ENCODE measurements at places on chromosomes 6 and 20.
A peak's percentile ranks its signal among the peaks of the same experiment; 100 is the strongest.

- DNase-seq, result no peak
Measured at GRCh38 chr6:146359131-146359530, 184.5 kb upstream of the RAB32 start.

GRCh38 chr20:4326195-4327065 is 311.1 kb upstream of the RNF24 start:
- no peak for DNase-seq

- DNase-seq, result no peak
Measured at GRCh38 chr6:40247516-40248115, 313.4 kb upstream of the MOCS1 start.

- DNase-seq, result no peak
Measured at GRCh38 chr6:41437604-41438003, 102.2 kb downstream of the NCR2 start.

DNA sequence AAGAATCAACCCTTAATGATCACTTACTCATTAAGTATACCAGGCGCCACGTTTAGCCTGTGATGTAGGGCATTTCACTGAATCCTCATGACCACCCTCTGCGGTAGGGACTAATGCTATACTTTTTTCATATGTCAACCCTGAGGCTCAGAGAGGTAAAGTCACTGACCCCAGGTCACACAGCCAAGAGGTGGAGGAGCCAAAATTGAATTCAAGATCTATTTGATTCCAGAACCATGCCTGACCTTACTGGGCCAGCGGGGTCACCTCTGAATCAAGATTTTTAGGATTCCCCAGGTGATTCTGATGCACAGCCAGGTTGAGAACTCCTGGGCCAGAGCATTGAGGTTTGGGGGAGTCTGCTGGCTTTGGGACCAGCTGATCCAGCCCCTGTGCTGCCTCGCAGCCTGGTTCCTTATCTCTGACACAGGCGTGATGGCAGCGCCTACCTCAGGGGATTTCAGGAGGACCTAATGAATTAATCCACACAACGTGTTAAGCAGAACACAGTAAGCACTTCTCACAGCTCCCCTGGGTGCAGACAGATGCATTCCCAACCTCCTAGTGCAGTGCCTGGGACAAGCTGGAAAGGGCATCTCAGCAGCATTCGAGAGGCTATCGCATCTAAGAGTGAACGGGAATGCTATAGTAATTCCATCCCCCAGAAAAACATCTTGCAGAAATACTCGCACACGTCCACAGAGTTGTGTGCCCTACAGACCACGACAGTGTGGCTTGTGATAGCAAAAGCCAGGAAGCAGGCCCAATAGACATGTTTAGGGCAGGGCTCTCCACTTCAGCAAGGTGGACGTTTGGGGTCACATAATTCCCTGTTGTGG is 101.4 kb upstream of the PTPN1 start:
- DNase-seq, result no peak

DNA sequence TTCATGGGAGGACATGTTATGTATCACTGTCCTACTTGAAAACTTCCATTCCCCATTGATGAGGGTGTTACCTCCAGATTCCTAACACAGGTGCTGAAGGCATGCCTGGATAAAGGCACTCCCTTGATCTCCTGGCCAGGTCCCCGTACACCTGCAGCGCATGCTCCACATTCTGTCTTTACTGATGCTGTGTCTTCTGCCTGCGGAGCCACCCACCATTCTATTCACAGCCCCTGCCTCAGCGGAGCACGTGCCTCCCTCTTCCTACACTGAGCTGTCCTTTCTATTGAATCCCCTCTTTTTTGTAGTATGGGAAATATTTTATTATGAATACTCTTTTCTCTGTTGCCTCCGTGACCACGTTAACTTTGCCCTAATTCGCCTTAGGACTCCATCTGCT is 25.0 kb downstream of the PTPN1 start:
- DNase-seq, result peak; percentile 9

DNA sequence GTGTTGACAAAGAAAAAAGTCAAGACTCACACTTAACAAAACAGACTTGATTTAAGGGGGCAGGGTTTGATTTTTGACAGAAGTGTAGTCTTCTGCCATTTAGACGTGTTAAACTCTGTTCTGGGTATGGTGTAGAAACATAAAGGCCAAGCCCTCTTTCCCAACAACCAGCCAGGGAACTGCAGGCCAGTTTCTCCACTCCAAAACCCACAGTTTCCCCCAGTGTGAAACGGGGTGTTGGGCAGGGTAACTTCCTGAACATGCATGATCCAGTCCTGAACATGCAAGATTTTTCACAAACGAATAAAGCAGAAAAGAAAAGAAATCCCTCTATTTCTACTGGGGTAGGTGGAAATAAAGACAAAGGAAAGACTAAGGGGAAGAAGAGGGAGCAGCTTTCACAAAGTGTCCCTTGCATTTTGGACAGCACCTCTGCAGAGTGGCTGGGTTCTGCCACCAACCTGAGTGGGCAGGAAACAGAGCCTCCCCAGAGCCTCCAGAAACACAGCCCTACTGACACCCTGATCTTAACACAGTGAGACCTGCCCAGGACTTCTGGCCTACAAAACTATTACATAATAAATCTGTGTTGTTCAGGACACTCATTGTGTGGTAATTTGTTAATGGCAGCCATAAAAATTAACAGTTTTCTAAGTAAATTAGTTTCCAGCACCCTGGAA is 7.5 kb downstream of the APMAP start:
- peak; percentile 35 for DNase-seq

- DNase-seq, result peak; percentile 20
Measured at GRCh38 chr6:37940074-37940847, 120.7 kb downstream of the ZFAND3 start.

DNA sequence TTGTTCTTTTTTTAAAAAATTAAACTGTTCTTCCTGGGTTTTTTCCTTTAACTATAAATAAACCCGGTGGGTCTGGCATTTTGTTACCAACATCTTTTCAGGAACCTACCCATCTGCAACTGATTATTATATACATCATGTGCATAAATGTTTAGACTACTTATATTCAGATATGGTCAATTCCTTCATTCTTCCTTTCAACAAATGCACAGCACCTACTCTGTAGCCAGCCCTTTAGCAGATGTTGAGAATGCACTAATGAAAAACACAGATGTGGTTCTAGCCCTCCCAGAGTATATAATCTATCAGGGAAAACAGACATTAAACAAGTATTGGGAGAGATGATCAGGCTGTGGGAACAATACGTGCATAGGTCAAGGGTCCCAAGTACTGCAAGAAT is 237.1 kb downstream of the UST start:
- no peak for DNase-seq

- DNase-seq, result no peak
Measured at GRCh38 chr6:56958481-56958880, 3.6 kb downstream of the BEND6 start.

- DNase-seq, result no peak
Measured at GRCh38 chr6:28436404-28436803, 6.9 kb downstream of the ZSCAN23 start.

DNA sequence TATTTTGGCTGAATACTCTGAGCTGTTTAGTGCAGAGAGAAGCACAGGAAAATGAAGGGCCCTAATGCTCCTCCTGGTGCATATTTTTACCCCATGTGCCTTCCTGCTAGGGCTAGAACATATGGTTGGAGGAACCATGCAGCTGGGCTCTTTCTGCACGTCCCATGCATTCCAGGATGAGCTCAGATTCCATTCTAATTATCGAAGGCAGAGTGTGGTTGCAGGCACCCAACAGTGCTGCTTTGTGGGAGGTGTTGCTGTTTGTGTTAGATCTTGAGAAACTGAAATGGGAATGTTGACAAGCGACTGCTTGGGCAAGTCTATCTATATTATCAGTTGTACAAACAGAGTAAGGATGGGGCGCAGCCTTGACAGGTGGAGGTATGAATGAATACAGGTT is 419.5 kb downstream of the DHX35 start:
- no peak for DNase-seq

GRCh38 chr6:25670793-25671513 is 18.9 kb downstream of the SCGN start:
- no peak for DNase-seq

GRCh38 chr6:42742116-42742894 is 3.6 kb downstream of the TBCC start:
- no peak for DNase-seq

DNA sequence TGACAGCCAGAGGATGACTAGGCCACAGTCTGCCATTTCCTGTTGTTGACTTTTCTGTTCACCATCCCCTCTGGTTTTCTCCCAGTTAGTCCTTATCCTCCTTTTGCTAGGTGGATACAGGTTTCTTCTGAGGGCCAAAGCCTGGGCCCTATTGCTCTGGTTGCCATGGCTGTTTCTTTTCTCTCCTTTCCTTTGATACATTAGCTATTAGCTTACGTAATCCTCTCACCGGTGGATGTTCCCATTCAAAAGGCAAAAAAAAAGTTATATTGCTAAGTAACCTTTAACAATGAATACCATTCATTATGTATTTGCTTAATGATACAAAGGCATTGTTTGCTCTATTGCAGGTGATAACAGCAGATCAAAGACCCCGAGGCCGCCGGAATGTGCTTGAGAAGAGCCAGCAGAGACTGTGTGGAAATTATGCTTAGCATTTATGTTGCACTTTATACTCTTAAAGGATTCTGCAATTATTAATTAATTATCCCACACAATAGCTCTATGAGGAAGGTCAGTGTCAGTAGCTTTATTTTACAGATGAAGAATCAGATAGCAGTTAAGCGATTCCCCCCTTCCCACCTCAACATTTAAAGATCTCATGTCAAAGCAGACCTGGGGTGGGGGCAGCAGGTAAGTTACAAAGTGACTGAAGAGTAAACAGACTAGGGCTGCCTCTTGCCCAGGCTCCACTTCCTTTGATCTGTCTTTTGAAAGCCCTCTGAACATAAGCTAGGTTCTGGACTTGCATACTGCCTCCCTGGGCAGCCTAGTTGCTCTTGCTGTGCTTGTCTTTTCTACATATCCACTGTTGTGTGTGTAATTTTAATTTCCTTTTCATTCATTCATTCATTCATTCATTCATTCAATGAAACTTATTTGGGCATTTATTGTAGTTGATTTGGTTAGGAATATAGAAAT is 14.5 kb upstream of the TFB1M start:
- no peak for DNase-seq

DNA sequence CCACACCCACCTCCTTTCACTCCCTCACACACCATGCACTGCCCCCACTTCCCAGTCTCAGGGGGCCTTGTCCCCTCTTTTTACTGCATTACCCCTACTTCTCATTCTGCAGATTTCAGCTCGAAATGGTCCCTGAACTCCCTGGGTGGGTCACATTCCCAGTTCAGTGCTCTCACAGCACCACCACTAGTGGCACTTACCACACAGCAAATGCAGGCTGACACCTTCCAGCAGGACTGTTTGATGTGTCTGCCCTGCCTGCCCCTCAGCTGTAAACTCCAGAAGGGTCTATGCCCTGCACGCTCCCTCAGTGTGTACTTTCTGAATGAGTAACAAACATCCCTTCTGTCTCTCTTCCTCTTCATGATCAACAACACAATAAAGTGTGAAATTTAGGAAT is 4.0 kb downstream of the DYNLT1 start:
- no peak for DNase-seq

DNA sequence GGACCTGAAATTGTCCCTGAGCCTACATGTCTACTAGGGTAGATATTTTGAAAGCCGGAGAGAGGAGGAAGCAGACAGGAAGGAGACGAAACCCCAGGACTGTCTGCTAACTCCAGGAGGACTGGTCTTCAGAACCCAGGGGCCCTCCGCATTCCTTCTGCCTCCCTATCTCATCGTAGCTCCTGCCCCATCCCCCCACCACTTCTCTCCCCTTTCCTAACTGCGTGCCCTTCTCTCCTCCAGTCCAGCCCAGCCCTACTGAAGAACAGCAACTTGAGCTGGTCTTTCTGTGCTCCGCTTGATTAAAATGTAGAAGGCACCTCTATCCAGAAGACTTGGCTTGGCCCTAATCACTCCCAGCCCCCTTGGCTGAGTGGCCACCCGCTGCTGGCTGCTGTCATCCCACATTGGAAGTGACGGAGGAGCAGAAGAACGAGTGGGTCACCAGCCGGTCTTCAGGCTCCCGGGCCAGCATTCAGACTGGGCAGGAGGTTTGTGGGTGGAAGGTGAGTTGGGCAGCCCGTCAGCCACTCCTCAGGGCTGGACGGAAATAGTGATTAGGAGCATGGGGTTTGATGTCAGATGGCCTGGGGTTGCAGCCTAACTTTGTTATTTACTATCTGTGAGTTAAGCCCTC is 28.8 kb upstream of the ANGPT4 start:
- DNase-seq, result no peak

DNA sequence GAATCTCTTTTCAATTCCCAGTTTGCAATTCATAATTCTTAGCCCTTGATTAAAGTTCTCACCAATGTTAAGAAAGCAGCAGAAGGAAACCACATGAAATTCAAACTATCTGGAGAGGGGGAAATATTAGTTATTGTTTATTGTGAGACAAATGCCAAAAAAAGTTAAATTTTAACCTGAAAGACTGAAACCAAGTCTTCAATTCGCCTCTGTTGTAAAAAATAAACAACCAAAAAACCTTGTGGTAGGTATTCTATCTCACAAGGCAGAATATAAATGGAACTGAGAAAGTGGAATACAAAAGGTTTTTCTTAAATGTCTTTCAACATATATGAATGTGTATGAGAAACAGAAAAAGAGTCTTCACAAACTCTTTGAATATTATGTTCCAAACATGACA is 24.8 kb downstream of the TMX4 start:
- no peak for DNase-seq

GRCh38 chr6:170230520-170231292 is 60.2 kb downstream of the DLL1 start:
- DNase-seq, result no peak

DNA sequence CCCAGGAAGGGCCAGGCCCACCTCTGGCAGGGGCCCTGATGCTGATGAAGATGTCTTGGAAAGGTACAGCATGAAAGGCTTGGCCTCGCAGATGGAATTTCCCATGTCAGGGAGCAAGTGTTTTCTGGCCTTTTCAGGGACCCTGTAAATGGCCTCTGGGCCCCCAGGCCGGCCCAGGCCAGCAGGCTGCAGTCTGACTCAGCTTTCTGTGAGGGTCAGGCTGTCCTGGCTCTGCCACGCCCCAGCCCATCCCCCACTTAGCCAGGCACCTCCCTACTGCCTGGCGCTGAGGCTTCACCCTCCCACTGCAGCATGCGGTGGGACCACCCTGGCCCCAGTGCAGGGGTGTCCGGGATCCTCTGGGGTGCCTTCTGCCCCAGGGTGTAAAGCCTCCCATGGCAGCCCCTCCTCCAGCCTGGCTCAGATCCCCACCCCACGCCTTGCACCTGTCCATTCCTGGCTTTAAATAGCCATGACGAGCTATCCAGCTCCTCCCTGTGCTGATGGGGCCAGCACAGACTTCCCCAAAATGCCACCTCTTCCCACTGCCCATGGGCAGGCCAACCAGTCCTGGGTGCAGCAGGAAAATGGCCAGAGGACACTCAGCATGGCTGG is 35.6 kb upstream of the GATA5 start:
- no peak for DNase-seq

GRCh38 chr20:20500312-20500711 is 132.4 kb downstream of the INSM1 start:
- DNase-seq, result no peak

DNA sequence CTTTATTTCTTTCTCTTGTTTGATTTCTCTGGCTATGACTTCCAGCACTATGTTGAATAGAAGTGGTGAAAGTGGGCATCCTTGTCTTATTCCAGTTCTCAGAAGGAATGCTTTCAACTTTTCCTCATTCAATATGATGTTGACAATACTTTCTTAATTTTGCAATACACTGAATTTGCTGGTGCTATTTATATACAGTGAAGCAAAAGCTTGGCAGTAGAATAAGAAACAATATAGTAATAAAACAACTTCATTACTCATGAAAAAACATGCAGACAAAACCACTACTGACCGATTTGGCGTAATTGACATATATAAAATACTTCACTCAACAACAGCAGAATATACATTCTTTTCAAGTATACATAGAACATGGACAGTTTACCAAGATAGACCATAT is 96.4 kb downstream of the CFAP61 start:
- no peak for DNase-seq

GRCh38 chr6:25296217-25296905 is 17.2 kb downstream of the CARMIL1 start:
- DNase-seq, result no peak

Data from head of caudate nucleus (tissue), 42 donors.